ENCODE measurements at places on chromosomes 12 and 14.
A peak's percentile ranks its signal among the peaks of the same experiment; 100 is the strongest.

- no peak for DNase-seq
These were observed 90.4 kb downstream of the SRGAP1 start for GRCh38 chr12:63934936-63935335.

DNA sequence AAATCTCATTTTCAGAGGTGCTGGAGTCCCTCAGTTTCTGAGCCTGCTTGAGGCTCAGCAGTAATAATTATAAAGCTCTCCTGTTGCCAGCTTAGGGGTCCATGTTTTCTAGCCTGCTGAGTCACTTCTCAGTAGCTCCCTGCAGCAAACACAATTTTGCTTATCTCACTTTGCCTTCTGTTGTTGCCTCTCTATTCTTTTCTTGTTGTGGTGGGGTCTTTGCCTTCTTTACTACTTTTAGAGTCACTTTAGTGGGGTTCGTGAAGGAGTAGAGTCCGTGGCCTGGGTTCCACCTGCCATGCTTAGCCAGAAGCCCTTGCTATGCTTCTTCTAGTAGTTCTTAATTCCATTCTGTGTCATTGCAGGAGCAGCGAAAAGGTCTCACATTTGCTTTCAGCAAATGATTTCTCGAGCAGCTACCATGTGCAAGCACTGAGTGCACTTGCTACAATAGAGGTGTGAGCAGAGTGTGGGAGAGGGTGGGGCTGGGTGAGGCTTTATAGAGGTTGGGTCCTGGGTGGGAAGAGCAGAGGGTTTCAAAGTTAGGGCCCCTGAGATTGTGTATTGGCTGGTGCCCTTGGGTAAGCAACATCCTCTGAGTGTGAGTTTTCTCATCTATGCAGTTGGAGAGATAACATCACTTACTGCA, 114.3 kb downstream of the ADCK1 start:
- DNase-seq = no peak

DNA sequence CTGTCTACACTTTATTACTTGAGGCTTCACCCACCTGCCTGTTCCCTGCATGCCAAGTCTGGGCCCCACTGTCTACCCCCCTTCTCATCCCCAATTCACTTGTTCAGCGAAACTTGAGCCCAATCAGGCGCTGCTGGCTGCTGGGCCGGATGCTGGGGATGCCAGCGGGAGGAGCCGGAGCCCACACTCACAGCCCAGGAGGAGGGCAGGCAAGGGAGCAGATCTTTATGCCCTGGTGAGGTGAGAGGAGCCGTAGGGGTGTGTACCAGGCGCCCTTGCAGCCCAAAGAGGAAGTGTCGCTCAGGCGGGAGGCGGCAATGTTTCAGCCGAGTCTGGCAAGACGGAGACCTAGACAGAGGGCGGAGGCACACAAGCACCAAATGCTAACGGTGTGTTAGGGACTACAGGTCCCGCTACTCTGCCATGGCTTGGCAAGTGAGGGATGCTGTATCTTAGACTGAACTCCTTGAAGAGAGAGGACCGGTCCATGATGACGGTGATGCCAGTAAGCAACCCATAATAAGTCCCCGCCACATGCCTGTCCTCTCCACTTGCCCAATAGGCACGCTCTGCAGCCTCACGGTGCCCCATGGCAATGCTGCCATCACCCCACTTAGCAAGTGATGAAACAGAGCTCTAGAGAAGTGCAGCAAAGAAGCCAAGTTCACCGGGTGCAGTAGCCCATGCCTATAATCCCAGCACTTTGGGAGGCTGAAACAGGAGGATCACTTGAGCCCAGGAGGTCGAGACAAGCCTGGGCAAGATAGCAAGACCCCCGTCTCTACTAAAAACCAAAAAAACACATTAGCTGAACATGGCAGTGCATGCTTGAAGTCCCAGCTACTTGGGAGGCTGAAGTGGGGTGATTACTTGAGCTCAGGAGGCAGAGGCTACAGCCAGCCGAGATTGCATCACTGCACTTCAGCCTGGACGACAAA, 41.6 kb downstream of the LRRC74A start:
- DNase-seq = no peak

DNA sequence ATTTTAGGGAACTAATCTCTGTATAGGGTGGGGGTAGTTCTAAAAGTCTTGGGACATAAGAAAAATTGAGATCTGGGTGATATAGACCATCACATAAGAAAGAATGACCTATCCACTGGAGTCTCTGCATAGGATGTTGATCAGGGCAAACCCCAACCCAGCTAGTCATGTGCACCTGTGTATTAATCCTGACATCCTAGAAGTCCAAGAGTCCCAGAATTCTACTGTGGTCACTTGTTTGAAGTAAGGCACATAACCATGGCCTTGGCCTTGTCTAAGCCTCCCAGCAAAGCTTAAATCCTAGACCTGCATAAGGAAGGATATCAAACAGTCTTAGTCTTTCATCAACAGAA, 334.1 kb upstream of the DCN start:
- no peak for DNase-seq

DNA sequence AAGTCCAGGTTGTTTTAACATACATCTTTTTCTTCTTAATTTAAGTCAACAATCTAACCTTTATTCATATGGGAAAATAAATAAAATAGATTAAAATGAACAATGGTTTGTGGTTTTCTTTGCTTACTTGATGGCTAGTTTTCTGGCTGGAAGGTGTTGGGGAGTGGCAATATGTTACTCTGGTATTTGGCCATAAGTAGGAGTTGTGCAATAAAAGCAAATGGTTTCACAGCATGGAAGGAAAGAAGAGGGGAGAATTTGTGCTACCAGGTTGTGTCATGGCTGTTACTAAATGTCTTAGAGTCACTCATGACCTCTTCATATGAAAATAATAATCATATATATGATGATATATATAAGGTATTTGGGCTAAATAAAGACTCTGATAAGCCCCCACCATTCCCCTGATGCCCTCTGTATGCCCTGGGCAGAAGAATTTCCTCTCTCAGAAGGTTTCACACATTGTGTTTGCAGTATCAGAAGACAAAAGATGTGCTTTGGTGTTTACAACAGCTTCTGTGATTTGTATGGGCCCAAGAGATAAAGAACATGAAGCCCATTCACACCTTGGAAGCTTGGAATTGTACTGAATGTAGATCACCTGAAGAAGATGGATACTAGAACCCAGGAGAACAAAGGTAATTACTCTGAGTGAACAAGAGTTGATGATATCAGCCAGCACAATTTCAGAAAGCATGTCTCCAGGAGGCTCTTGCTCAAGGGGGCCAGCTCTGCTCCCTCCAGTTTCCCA, 160.9 kb downstream of the ALG10B start:
- DNase-seq = no peak

DNA sequence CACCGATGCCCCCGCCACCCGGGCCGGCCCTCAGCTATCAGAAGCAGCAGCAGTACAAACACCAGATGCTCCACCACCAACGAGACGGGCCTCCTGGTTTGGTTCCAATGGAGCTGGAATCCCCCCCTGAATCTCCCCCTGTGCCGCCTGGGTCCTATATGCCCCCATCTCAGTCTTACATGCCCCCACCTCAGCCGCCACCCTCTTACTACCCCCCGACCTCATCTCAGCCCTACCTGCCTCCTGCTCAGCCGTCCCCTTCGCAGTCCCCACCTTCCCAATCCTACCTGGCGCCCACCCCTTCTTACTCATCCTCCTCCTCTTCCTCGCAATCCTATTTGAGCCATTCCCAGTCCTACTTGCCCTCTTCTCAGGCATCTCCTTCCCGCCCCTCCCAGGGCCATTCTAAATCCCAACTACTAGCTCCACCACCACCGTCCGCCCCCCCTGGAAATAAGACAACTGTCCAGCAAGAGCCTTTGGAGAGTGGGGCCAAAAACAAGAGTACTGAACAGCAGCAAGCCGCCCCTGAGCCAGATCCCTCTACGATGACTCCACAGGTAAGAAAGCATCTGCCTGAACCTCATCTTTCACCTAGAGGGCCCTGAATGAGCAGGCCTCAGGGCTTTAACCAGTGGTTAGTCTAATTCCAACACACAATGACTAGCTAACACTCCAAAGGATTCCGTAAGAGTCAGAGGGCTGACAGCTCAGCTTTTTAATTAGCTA, 851 bp downstream of the YLPM1 start:
- DNase-seq = no peak

GRCh38 chr12:106753526-106753925, 21.0 kb upstream of the RIC8B start:
- DNase-seq = peak; percentile 37

GRCh38 chr14:72683787-72684186, 210.1 kb downstream of the DPF3 start:
- no peak for DNase-seq

DNA sequence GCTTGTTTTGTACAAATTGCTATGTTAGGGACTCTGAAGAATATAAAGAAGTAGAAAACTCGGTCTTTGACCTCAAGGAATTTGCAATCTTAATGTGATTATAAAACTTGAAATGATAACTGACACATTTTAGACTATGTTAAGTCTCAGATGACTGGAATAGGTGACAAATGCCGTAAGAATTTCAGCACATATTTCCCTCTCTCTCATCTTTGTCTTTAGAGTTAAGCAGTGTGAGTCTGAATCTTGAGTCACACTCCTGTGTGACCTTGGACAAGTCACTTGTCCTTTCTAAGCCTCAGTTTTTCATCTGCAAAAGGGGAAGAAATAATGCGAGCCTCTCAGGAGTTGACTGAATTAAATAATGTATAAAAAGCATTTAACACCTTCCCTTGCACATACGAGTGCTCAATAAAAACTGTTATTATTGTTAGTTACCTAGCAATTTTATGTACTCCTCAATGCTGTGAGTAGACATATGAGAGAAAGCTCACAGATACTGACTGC, 103.7 kb downstream of the DYRK2 start:
- no peak for DNase-seq

DNA sequence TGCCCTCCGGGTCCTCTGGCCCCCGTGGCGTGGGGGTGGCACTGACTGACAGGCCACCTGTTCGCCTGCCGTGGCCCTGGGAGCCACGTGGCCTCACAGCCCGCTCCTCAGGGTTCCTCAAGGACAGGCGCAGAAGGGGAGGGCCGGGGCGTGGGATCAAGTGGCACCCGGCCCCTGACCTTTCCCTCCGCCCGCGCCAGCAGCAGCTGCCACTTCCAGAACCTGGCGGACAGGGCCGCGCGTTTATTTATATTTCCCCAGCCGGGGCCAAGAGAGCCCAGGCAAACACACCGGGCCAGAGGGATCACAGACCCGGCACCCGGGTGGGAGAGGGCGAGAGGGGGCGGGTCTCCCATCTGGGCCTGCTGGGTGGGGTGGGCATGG, 92.6 kb downstream of the RFLNA start:
- DNase-seq = no peak

GRCh38 chr14:92037989-92038388, 1.9 kb downstream of the TRIP11 start:
- no peak for DNase-seq

DNA sequence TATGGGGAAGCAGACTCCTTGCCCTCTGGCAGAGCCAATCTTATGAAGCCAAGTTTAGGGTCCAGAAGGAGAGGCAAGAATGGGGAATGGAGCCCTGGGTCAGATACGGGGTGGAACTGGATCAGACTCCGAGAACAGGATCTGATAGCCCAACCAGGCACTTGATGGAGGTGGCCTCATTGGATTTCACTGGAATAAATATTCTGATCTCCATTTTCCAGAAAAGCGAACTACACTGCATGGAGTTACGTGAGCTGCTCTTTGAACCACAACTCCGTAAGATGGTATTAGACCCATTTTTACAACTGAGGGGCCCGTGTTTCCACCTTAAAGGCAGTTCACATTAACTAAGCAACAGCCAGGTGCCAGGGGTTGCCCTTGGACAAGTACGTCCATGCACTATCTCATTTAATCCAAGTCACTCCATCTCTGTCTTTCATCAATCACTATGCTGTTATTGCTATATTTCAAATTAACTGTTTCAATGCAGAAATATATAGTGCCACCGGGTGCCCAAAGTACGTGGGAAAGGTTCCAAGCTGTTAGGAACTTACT, 155.2 kb downstream of the BCL11B start:
- no peak for DNase-seq

DNA sequence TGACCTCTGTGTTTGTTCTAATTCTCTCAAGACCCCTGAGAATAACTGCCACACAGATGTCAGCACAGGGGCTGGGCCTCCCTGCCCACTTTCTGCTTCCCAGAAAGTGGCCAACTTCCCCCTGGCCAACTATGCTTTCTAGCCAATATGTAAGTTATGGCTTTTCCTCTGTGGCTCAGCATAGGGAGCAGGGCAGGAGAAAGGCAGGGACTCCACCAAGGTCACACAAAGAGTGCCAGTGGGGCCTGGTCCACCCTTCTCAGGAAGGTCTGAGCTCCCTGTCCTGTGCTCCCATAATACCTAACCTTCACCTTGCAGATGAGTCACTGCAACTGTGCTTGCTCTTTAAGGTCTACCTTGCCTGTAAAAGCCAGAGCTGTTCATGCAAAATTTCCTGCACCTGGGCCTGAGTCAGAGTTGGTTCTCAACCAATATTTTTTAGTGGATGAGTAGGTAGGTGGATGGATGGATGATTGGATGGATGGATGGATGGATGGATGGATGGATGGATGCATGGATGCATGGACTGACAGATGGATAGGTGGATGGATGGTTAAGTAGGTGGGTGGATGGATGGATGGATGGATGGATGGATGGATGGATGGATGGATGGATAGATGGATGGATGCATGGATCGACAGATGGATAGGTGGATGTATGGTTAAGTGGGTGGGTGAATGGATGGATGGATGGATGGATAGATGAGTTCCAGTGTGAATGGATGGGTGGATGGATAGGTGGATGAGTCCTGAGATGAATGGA, 64.2 kb downstream of the DIO3 start:
- DNase-seq = no peak

DNA sequence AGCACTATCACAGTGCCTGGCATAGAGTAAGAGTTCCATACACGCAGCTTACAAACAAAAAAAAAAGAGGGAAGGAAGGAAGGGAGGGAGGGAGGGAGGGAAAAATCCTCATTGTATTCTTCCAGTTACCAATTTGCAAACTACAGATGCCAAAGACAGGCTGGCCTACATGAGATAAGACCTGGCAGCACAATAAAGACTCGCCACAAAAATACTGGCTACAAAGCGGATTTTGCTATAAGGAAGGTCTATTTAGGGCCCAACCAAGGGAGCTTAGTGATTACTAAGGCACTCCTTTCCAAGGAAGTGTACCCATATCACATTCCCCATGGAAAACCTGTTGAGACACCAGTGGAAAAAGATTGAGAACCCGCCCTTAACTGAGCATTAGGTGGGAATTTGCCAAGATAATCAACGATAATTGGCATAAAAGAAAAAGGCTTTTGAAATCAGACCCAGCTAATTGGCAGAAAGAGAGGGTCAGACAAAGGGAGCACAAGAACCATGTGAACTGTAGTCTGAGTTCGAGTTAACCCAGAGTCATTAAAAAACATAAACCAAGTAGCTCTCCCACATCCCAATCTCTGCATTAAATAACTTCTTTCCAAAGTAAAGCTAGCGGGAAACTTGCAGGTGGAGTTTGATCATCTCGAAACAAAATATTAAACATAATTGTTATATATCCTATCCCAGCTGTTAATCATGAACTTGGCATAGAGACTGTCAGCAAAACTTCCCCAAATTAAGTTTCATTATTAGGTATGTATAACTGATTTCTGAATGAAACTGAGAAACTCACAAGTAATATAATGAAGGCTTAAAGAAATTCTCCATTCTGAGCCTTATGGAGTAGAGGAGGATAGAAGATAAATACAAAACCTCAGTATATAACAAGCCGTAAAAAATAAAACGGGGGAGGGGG, 50.1 kb downstream of the PHLDA1 start:
- no peak for DNase-seq
